ENCODE measurements at places on chromosomes 3 and 15. TPM values are rescaled to one million over a fixed set of nuclear protein-coding genes. Genes with fewer than 3 reads are reported as not detected.
A peak's percentile ranks its signal among the peaks of the same experiment; 100 is the strongest.

DNA sequence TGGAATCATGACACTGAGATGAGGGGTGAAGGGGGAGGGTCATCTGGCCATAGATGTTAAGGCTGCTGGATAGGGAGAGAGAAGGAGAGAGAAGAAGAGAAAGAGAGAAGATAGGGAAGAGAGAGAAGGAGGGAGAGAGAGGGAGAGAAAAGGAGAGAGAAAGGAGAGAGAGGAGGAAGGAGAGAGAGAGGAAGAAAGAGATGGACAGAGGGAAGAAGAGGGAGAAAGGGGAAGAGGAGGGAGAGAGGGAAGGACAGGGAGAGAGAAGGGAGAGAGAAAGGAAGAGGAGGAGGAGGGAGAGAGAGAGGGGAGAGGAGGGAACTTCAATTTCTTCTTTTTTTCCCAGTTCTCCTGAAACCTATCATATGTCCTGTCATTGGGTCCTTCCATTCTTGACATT lies 15.1 kb upstream of the RBP1 start:
- H3K27ac ChIP-seq, result no peak overlapping the region
- DNase-seq, result no peak
- H3K27me3 ChIP-seq, result no peaks in the 10 kb centered on the region
- H3K36me3 ChIP-seq, result no peaks in the 10 kb centered on the region

GRCh38 chr3:47536221-47536891 lies 22.8 kb upstream of the ELP6 start:
- no peaks in the 10 kb centered on the region for H3K4me1 ChIP-seq
- no peak overlapping the region for H3K4me3 ChIP-seq
- H3K27ac ChIP-seq, result no peak overlapping the region
- no peak for DNase-seq

GRCh38 chr15:81950841-81951414 lies 94.9 kb downstream of the MEX3B start:
- no peaks in the 10 kb centered on the region for H3K36me3 ChIP-seq
- H3K4me1 ChIP-seq, result no peaks in the 10 kb centered on the region
- no peak overlapping the region for H3K27ac ChIP-seq
- H3K27me3 ChIP-seq, result no peaks in the 10 kb centered on the region

GRCh38 chr3:71547249-71548198 lies 36.0 kb downstream of the FOXP1 start:
- no peaks in the 10 kb centered on the region for H3K27me3 ChIP-seq
- H3K27ac ChIP-seq, result peak overlapping the region; percentile 68
- peaks cover 48% of the 10 kb centered on the region for H3K4me1 ChIP-seq
- no peak overlapping the region for H3K4me3 ChIP-seq
- H3K36me3 ChIP-seq, result no peaks in the 10 kb centered on the region

DNA sequence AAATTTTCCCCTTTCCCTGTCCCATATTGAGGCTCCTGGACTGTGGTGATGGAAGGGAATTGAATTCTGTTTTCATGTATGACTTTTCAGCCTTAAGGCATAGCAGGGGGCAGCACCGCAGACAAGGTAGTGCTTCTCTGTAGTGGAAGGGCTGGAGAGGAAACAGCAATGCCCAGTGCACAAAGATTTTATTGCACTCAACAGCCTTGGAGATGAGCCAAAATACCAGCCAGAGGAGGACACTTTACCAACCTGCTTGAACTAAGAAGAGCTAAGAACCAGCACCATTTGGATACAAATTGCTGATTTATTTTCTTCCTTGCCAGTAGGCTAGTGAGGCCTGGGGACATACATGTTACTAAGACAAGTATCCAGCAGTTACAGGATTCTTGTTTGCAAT lies 98.7 kb downstream of the KCNMB2 start:
- DNase-seq, result no peak
- H3K27me3 ChIP-seq, result no peaks in the 10 kb centered on the region
- H3K36me3 ChIP-seq, result no peaks in the 10 kb centered on the region
- no peaks in the 10 kb centered on the region for H3K4me1 ChIP-seq
- no peak overlapping the region for H3K4me3 ChIP-seq

DNA sequence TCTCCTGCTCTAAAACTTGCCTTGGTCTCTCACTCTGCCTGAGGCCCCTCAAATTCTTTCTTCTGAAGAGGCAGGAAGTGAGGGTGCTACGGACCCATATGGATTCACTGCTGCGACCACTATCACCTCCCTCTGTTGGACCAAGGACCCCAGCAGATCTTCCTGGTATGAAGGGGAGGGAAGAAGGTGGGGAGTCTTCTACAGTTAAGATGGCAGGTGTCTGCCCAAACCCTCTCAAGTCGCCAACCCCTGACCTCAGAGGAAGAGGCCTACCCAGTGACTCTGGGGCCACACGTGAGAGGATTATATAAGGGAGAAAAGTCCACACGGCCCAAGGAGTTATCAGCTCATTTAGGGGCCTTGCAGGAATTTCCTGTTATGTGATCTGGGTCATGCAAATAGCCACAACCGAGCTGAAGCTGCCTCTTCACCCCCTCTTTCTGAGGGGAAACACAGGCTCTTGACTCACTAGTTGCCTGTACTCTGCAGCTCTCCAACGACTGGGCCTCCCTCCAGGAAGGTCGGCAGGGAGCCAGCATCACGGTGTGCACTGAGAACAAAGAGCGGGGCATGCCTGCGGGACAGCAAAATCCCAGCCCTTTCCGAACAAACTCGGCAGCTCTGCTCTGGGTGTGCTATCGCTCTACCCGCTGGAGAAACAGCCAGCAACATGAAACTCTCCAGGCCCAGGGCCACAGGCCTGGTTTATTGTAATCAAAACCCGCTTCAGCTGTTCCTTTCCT lies 116.0 kb downstream of the XXYLT1 start:
- peaks cover 70% of the 10 kb centered on the region for H3K4me1 ChIP-seq
- no peaks in the 10 kb centered on the region for H3K27me3 ChIP-seq

GRCh38 chr3:81985996-81986723 lies 224.7 kb upstream of the GBE1 start:
- no peaks in the 10 kb centered on the region for H3K4me1 ChIP-seq
- no peaks in the 10 kb centered on the region for H3K36me3 ChIP-seq
- DNase-seq, result no peak
- H3K27me3 ChIP-seq, result no peaks in the 10 kb centered on the region
- H3K4me3 ChIP-seq, result no peak overlapping the region
- H3K27ac ChIP-seq, result no peak overlapping the region

GRCh38 chr3:167967257-167968036 lies 128.3 kb downstream of the GOLIM4 start:
- H3K27me3 ChIP-seq, result no peaks in the 10 kb centered on the region
- H3K27ac ChIP-seq, result no peak overlapping the region
- no peaks in the 10 kb centered on the region for H3K4me1 ChIP-seq

The LRRC2 gene
- total RNA-seq, result 1.2 TPM

The MST1R gene
- 27.3 TPM for total RNA-seq

The XCR1 gene
- 0.32 TPM for total RNA-seq
